ENCODE measurements at places on chromosomes 7 and 10.
A peak's percentile ranks its signal among the peaks of the same experiment; 100 is the strongest.

- DNase-seq = no peak
These were observed 253.0 kb upstream of the COBL start for GRCh38 chr7:51569581-51569980.

GRCh38 chr7:100130608-100131453 lies 4.1 kb downstream of the MBLAC1 start:
- peak; percentile 30 for DNase-seq

GRCh38 chr10:34730726-34731125 lies 84.4 kb downstream of the PARD3 start:
- DNase-seq = no peak

- no peak for DNase-seq
These were observed 121.2 kb downstream of the UBE2H start for GRCh38 chr7:129831424-129832058.

DNA sequence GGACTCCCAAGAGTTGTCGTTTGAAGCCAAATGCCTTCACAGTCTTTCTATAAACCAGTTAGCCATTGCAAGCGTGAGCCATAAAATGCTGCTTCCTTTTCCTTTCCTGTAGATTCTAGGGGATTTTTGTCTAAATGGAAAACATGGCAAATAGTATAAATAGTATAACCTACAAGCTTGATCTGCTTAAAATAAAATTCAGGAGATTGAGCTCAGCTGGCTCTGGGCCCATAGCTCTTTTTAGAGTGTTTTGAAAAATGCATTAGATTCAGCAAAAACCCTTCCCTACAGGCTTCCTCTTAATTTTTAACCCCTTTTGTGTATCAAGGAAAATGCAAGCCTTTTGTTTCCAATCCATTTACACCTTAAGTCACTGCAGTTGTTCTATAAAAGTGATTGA lies 190.1 kb upstream of the GDF10 start:
- no peak for DNase-seq

DNA sequence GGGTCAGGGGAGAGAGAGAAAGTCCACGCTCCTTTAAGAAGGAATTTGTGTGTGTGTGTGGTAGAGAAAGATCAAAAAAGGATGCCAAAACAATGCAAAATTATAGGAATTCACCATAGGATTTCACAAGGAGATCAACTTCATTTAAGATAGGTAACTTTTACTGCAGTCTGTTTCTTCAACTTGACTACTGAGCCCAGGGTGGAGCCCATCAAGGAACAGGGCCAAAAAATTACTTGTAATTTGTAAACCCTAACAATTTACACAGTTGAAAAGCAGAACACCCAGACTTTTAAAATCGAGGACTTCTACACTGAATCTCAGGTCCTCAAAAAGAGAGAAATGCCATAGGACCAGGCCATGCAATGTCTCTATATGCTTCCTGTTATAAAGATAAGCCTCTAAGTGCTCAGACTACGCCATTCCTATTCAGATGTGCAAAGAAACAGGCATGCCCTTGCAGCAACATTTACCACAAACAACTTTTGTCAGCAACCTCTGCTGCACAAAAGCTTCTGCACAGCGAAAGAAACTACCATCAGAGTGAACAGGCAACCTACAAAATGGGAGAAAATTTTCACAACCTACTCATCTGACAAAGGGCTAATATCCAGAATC lies 10.6 kb upstream of the GIMAP4 start:
- no peak for DNase-seq

DNA sequence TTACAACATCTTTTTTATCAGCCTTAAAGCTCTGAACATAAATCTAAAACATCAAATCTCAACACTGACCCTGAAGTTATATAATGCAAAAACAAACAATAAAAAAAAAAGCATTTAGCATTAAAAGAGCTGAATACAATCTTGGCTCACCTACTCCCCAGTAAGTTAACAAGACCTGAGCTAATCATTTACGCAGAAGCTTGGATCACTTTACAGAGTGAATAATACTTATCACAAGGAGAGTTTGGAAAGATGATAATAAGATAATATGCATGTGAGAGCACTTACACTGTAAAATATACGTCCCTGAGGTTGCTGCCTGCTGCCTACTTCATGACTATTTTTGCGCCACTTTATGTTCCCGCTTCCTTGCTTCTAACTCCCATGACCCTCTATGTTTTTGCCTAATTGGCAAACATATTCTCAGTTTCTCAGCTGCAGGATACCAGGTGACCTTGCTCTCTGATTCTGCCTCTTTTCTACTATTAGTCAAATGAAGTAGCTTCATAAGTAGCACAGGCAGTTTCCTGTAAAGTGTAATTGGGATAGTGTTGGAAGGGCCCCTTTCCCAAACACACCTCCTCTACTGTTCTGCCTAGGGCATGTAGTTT lies 333.6 kb downstream of the LRRTM3 start:
- DNase-seq = no peak

DNA sequence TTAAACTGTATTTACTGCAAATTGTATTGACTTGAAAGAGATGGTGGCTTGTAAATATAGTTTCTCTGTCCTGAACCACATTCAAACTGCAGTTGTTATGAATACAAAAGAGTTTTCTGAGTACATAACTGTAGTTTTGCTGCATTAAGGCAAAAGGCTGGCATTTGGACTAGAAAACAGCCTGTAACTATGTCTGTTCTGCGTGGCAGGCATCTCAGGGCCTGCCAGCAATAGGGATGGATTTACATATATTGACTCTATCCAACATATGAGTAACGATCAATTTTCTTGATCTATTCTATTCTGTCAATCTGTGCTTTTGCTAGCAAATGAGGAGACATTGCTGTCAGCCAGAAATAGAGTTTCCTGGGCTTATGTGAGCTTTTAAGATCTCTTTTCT lies 174.6 kb downstream of the TMEM26 start:
- no peak for DNase-seq

GRCh38 chr10:68501691-68502090 lies 25.6 kb downstream of the SLC25A16 start:
- DNase-seq = no peak

DNA sequence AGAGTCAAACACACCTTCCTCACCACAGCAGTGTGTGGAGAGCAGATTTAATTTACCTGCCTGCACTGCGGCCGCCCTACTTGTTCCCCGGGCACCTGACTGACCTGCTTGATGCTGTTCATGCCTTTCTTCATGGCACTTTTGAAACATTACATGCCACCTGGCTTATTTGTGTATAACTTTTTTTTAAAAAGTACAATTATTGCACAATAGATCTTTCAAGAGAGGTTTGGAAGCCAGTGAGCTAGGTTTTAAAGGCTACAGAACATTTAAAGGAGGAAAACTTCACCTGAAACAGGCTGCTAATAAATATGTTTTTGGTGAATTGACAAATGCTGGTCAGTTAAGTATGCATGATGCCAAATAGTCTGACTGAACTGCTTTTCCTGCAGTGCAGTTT lies 33.1 kb downstream of the SLC18A2 start:
- no peak for DNase-seq

DNA sequence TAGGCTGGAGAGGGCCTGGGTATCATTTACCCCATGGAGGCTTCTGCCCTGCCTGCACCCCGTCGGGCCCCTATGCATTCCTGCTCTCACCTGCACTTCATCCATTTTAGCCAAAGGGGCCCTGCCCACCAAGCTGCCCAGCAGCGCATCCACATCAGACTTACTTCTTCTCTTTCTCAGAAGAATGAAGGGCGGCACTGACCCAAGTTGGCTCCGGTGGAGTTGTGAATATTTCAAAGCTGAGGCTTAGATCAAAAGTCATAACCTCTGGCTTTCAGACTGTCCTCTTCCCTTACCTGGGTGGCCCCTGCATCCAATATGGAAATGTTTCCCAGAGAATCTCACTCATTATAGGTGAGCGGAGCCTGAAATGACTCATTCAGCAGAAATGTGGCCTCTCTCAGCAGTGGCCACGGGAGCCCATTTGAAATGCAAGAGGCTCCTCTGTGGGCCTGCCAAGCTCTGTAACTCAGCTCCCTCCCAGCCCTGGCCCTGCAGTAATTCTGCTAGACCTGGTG lies 117.6 kb upstream of the TCF7L2 start:
- no peak for DNase-seq

DNA sequence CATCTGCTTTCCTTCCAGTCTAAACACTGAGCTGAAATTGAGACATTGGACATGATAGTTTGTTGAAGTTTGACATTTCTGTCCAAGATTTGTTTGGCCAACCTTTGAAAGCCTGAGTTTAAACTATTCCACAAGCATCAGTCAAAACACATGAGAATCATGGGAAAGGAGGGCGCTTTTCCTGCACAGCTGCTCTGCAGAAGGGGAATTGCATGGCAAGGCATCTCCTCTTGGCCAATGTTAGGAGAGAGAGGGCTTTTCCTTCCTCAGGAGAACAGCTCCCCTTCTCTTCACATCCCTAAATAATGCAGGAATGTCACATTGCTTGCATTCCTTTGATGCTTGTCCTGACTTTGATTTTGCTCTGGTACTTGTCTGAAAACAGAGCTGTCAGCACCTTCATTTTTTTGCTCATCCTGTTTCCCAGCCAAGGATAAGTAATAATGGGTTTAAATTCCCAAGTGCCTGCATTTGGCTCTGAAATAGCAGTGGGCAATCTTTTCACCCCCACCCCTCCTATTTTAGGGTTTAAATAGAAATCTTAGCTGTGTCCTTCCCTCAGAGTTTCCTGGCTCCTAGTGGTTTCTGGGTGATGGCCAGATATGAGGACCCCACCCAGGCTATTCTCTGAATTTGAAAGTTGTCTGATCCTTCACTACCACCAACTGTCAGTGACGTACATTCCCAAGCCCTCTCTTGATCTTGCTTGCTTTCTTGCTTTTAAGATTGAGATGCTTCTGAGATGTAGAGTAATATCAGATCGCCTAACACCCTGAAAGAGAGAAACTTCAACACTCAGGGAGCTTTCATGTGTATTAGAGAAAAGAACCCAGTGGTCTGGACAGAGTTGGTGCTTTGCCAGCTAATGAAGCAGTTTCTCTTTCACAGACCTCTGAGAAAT lies 75.2 kb upstream of the NPVF start:
- DNase-seq = no peak

- DNase-seq = no peak
These were observed 2.5 kb downstream of the USP54 start for GRCh38 chr10:73588656-73589055.

- no peak for DNase-seq
These were observed 432.7 kb downstream of the DPP6 start for GRCh38 chr7:154484943-154485342.

- no peak for DNase-seq
These were observed 188.0 kb downstream of the TCERG1L start for GRCh38 chr10:131123496-131123895.

GRCh38 chr10:109616359-109616980 lies 306.8 kb downstream of the XPNPEP1 start:
- DNase-seq = no peak

DNA sequence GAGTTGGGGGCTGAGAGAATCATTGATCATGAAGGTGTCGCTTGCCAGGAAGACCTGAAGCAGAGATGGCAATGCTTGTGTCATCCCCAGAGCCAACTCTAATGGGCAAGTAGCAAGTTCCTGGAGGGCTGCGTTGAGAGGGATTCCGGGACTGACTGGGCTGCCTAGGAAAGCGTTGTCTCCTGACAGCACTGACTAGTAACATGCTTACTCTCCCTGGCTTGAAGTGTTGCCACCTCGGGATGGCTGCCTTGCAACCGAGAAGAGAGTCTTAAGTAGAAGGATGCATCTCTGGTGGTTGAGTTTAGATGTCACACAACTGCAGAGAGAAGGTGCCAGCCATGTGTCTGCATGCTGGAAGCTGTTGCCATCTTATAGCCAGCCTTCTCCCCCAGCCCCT lies 453.4 kb downstream of the PLXNA4 start:
- DNase-seq = no peak

DNA sequence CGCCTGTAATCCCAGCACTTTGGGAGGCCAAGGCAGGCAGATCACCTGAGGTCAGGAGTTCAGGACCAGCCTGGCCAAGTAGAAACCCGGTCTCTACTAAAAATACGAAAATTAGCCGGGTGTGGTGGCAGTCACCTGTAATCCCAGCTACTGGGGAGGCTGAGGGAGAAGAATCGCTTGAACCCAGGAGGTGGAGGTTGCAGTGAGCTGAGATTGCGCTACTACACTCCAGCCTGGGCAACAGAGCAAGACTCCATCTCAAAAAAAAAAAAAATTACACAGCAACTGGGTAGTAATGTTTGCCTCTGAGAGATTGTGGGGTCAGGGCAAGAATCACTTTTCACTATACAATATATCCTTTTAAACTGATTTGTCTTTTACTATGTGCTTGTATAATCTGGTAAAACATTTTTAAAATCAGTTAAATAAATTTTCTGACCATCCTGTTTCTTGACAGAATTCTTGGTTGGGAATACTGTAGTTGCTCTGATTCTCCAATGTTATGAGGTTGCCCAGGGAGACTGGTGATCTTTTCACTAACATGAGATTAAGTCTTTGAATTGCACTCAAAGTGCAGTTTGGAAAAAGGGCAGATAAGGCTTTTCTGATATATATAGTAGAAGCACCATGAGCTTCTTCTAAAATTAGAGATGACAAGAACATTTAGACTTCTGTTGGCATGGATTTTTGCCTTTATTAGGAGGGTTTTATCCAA lies 1.5 kb downstream of the ENTPD7 start:
- DNase-seq = no peak

DNA sequence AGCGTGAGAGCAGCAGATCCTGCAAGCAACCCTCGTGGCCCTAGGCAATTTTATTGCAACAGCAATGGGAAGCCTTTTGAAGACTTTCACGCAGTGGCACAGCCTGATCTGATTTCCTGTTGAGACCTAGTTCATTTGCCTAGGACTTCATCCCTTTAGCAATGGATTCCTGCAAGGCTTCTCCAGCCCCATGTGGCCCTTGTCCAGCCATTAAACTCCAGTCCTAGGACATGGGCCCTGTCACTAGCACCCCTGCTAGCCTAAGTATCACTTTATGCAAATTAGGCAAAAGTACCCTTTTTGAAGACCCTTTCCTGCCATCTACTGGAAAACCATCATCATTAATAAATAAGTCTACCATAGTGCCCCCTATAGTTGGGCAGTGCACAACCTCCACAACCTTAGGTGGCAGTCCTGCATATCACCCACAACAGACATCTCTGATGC lies 379.4 kb downstream of the GALNT17 start:
- no peak for DNase-seq

DNA sequence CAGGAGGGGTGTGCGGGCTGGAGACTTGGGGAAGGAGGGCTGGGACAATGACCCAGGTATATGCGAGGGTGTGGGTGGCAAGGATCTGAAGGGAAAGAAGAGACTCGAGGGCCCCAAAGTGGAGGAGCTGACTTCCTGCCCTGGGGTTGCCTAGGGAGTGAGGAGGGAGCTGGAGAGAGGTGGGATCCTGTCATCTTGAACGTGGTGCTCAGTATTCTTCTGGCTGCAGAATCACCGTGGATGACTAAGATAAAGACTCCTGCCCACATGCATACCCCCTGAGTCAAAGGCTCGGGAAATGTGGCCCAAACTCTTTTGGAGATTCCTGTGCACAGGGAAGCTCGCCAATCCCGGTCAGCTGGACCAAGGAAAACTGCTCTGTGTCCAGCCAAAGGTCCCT lies 31.2 kb downstream of the COL17A1 start:
- DNase-seq = no peak

- no peak for DNase-seq
These were observed 40.6 kb downstream of the TMEM60 start for GRCh38 chr7:77757589-77757988.
